CD4-positive, CD25-positive, alpha-beta regulatory T cell (primary cell): ENCODE measurements at places on chromosomes 16 and 17.

- DNase-seq: peak; percentile 88
- peak overlapping the region; percentile 42 for H3K4me3 ChIP-seq
- H3K27ac ChIP-seq: no peak overlapping the region
- no peaks in the 10 kb centered on the region for H3K36me3 ChIP-seq
Measured at GRCh38 chr17:39164675-39165143, 1.3 kb downstream of the ARL5C start.

DNA sequence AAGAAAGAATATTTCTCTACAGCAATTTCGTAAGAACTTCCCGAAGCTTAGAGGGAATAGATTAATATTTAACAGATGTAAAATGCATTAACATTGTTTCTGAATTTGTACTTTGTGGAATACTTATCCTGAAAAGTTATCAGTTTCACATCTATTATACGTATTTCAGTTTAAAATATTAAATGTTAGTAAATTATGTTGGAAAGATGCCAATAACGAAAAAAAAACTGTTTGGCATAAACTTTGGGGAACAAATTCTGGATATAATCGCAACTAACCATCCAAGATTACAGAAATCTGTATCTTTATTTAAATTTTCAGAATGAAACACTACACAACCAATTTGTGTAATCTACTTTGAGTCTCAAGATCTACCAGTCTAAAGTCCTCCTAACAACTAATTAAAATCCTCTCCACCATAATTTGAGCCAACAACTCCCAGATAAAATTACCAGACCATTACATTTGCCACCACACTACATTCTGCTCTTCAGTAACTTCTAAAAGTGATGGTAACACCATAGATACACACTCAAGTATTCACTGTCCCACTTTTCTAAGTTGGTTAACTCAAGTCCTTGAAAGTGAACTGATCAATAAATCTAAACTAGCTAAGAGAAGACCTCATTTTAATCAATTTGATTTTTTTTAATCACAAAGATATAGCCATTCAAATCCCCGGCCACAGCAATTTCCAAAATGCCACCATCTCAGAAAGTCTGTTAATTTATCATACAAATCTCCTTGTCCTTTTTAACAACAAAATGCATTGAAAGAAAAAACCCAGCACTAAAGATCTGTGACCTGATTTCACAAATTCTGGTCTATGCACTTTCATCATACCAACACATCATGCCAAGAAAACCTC, 2.0 kb downstream of the SIAH1 start:
- H3K36me3 ChIP-seq: no peaks in the 10 kb centered on the region
- H3K27ac ChIP-seq: no peak overlapping the region
- peak overlapping the region; percentile 90 for H3K4me3 ChIP-seq
- peaks cover 17% of the 10 kb centered on the region for H3K4me1 ChIP-seq
- DNase-seq: no peak

DNA sequence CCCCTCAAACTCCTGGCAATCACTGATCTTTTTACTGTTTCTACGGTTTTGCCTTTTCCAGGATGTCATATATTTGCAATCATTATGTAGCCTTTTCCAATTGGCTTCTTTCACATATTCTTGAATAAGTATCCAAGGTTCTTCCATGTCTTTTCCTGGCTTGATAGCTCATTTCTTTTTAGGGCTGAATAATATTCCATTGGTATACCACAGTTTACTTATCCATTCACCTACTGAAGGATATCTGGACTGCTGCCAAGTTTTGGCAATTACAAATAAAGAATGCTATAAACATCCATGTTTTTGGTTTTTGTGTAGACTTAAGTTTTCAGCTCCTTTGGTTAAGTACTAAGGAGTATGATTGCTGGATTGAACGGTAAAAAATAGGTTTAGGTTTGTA, 16.0 kb downstream of the GPATCH8 start:
- H3K4me3 ChIP-seq: no peak overlapping the region
- peaks cover 2% of the 10 kb centered on the region for H3K4me1 ChIP-seq
- H3K27ac ChIP-seq: no peak overlapping the region
- no peaks in the 10 kb centered on the region for H3K27me3 ChIP-seq
- H3K36me3 ChIP-seq: peaks cover 8% of the 10 kb centered on the region
- no peak for DNase-seq

DNA sequence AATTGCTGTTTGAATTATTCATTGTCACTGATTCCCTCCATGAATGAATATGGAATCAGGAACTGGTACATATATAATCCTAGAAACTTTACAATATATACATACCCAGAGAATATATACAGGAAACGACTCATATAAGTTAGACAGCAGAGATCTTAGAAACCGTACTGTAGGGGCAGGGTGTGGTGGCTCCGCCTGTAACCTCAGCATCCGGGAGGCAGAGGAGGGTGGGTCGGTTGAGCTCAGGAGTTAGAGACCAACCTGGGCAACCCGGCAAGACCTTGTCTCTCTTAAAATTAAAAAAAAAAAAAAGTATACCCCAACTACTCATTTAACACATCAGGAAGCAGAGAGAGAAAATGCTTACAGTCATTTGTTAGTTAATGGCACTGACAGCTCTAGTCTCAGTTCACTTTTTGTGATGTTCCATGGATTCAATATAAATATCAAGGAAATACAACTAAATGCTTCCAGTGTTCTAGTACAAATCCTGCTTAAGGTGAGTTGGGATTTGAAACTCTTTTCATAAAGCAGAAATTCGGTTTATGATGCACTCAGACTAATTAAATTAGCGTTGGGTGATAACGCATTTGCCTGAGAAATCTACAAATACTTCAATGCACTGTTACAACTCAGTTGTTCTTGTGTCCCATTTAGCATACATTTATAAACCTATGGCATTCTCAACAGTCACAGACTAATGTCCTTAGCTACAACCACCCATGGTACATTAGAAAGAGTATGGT, 5.6 kb downstream of the GLG1 start:
- peak overlapping the region; percentile 84 for H3K27ac ChIP-seq
- peaks cover 75% of the 10 kb centered on the region for H3K4me1 ChIP-seq
- peak overlapping the region; percentile 78 for H3K4me3 ChIP-seq
- H3K36me3 ChIP-seq: peaks cover 10% of the 10 kb centered on the region
- H3K27me3 ChIP-seq: no peaks in the 10 kb centered on the region
- DNase-seq: peak; percentile 95

DNA sequence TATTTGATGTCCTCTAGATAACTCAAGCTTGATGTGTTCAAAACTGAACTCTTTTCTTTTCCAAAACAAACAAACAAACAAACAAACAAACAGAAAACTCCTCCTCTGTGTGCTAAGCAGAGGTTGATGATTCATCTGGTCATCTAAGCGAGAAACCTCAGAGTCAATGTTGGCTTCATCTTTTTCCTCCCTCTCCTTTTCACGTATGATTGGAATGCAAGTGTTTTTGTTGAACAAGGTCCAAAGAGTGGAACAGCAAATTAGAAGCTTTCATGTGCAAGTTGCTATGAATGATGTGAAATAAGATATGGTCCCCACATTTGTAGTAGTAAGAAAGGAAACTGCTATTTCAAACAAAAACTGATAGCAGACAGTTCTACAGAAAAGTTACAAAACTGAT, 52.5 kb downstream of the TBX4 start:
- no peaks in the 10 kb centered on the region for H3K36me3 ChIP-seq
- H3K27me3 ChIP-seq: peaks cover 12% of the 10 kb centered on the region
- H3K4me3 ChIP-seq: no peak overlapping the region
- no peaks in the 10 kb centered on the region for H3K4me1 ChIP-seq
- no peak overlapping the region for H3K27ac ChIP-seq

- H3K36me3 ChIP-seq: peaks cover 14% of the 10 kb centered on the region
- H3K27me3 ChIP-seq: no peaks in the 10 kb centered on the region
- DNase-seq: no peak
- H3K27ac ChIP-seq: no peak overlapping the region
- H3K4me1 ChIP-seq: peaks cover 7% of the 10 kb centered on the region
Measured at GRCh38 chr17:42233156-42233555, 38.9 kb upstream of the GHDC start.

GRCh38 chr17:38960402-38960801, 6.8 kb downstream of the FBXO47 start:
- H3K4me3 ChIP-seq: peak overlapping the region; percentile 53
- H3K27me3 ChIP-seq: no peaks in the 10 kb centered on the region
- peaks cover 15% of the 10 kb centered on the region for H3K4me1 ChIP-seq
- H3K27ac ChIP-seq: peak overlapping the region; percentile 61

GRCh38 chr17:39549747-39550573, 57.8 kb downstream of the NEUROD2 start:
- no peak overlapping the region for H3K4me3 ChIP-seq
- DNase-seq: no peak
- H3K27ac ChIP-seq: no peak overlapping the region

DNA sequence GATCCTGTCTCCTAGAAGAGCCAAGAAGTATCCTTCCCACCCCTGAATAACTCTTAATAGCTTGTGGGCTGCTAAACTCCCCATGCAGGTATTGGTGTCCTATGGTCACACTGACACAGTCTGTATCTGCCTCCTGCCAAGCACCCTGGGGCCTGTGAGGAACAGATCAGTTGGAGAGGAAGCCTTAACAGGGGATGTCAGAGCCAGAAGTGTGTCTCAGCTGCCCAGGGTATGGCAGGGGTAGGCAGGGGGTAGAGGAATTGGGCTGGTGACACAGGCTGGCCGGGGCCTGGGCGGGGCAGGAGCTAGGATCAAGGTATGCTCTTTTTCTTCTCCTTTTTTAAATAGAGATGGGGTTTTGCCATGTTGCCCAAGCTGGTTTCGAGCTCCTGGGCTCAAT, 44.7 kb downstream of the DDX19A start:
- peaks cover 13% of the 10 kb centered on the region for H3K36me3 ChIP-seq
- no peaks in the 10 kb centered on the region for H3K27me3 ChIP-seq
- DNase-seq: no peak
- H3K4me1 ChIP-seq: peaks cover 6% of the 10 kb centered on the region

GRCh38 chr17:61366715-61367413, 32.8 kb upstream of the TBX2 start:
- H3K27ac ChIP-seq: no peak overlapping the region
- no peaks in the 10 kb centered on the region for H3K4me1 ChIP-seq
- DNase-seq: no peak
- H3K36me3 ChIP-seq: no peaks in the 10 kb centered on the region
- H3K4me3 ChIP-seq: no peak overlapping the region
- no peaks in the 10 kb centered on the region for H3K27me3 ChIP-seq

GRCh38 chr17:4100883-4101756, 41.7 kb downstream of the ZZEF1 start:
- H3K4me3 ChIP-seq: no peak overlapping the region
- H3K27ac ChIP-seq: peak overlapping the region; percentile 73
- DNase-seq: peak; percentile 25
- H3K4me1 ChIP-seq: no peaks in the 10 kb centered on the region

- no peak overlapping the region for H3K27ac ChIP-seq
- no peaks in the 10 kb centered on the region for H3K4me1 ChIP-seq
- DNase-seq: no peak
- no peaks in the 10 kb centered on the region for H3K27me3 ChIP-seq
- no peak overlapping the region for H3K4me3 ChIP-seq
- H3K36me3 ChIP-seq: no peaks in the 10 kb centered on the region
Measured at GRCh38 chr16:49670627-49671026, 185.3 kb downstream of the ZNF423 start.

DNA sequence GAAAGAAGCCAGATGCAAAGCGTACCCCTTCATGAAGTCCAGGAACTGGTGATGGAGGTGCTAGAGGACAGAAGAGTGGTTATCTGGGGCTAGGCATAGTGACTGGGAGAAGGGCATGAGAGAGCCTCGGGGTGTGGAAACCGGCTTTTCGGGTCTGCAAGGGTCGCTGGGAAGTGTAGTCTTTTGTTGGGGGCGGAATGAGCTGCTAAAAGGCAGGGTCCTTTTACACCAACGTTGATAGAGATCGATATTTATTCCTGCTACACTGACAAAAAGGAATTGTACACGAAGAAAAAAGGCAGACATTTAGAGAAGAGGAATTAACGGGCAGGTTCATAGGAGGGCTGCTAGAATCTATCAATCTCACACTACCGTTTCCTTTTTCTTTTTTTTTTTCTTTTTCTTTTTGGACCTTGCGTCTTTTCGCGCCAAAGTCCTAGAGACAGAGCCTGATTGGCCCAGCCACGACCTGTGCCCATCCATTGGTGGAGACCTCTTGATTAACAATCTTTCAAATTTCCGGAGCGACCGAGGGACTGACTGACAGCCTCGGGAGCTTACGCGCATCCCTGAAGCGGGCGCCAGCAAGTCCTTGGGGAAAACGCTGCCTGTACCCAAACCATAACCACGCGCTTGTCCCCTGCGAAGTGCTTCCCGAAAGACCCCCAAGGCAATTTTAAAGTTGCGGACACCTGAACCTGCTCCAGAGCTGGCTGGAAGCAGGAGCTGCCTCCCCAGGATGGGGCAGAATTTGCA, 27.7 kb upstream of the DHRS7B start:
- H3K36me3 ChIP-seq: no peaks in the 10 kb centered on the region
- no peak overlapping the region for H3K27ac ChIP-seq
- H3K4me3 ChIP-seq: peak overlapping the region; percentile 79
- no peaks in the 10 kb centered on the region for H3K27me3 ChIP-seq

DNA sequence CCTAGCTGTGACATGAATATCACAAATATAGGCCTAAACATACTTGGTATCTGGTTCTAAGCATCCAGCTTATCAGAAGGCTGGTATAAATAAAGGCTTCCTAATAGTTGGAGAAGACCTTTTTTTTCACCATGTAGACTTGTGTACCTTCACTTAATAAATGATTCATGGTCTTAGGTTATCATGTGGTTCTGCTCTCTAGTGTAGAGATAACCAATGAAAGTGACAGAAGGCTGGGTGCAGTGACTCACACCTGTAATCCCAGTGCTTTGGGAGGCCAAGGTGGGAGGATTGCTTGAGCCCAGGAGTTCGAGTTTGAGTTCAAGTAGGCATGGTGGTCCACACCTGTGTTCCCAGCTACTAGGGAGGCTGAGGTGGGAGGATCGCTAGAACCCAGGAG, 3.1 kb downstream of the DDX19A start:
- H3K4me3 ChIP-seq: no peak overlapping the region
- H3K27ac ChIP-seq: no peak overlapping the region
- peaks cover 19% of the 10 kb centered on the region for H3K4me1 ChIP-seq
- no peaks in the 10 kb centered on the region for H3K27me3 ChIP-seq

- no peaks in the 10 kb centered on the region for H3K36me3 ChIP-seq
- no peak for DNase-seq
- no peaks in the 10 kb centered on the region for H3K27me3 ChIP-seq
- H3K27ac ChIP-seq: no peak overlapping the region
Measured at GRCh38 chr16:66444049-66444481, 17.0 kb downstream of the BEAN1 start.

GRCh38 chr17:10013365-10014112, 108.5 kb upstream of the RCVRN start:
- no peaks in the 10 kb centered on the region for H3K36me3 ChIP-seq
- H3K4me3 ChIP-seq: no peak overlapping the region
- H3K27ac ChIP-seq: no peak overlapping the region
- H3K27me3 ChIP-seq: no peaks in the 10 kb centered on the region
- no peaks in the 10 kb centered on the region for H3K4me1 ChIP-seq

- H3K36me3 ChIP-seq: no peaks in the 10 kb centered on the region
- DNase-seq: no peak
- H3K4me3 ChIP-seq: no peak overlapping the region
- H3K27me3 ChIP-seq: no peaks in the 10 kb centered on the region
- no peak overlapping the region for H3K27ac ChIP-seq
Measured at GRCh38 chr16:85169333-85170065, 57.2 kb upstream of the CIBAR2 start.

DNA sequence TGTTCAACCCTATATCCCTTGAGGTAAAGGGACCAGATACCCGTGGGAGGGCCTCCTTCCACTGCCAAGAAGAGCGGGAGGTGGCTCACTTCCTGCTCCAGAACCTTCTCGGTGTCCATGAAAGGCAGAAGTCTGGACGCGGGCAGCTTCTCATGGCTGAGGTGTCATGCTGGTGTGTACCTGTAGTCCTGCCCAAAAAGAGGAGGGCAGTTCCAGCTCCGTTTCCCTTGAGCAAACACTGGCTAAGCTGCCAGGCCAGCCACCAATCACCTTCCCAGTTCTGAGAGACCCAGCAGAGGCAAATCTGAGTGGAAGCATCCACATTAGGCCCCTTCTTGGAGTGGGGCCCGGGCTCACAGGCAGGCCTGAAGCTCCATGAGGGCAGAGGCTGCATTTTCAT, 5.6 kb downstream of the TMEM11 start:
- H3K27ac ChIP-seq: no peak overlapping the region
- no peaks in the 10 kb centered on the region for H3K27me3 ChIP-seq
- H3K4me3 ChIP-seq: no peak overlapping the region
- no peak for DNase-seq
